ENCODE measurements at places on chromosomes 16 and 17. TPM values are rescaled to one million over a fixed set of nuclear protein-coding genes. Genes with fewer than 3 reads are reported as not detected.

ALG1 gene
- total RNA-seq, result 36.3 TPM

GSDMA gene
- not detected for total RNA-seq

USP31 gene
- total RNA-seq, result 13.1 TPM

GP2 gene
- not detected for total RNA-seq

KRT27 gene
- not detected for total RNA-seq

GPATCH8 gene
- 25.1 TPM for total RNA-seq

MMP28 gene
- total RNA-seq, result 8.3 TPM

GJD3 gene
- total RNA-seq, result 0.92 TPM

SOST gene
- total RNA-seq, result 0.03 TPM

AARSD1 gene
- total RNA-seq, result 56.4 TPM

MYCBPAP gene
- 0.35 TPM for total RNA-seq

ABCA6 gene
- not detected for total RNA-seq

CHRNE gene
- total RNA-seq, result 0.11 TPM

CCL1 gene
- not detected for total RNA-seq

TP53TG3B gene
- total RNA-seq, result not detected

PDPR gene
- 14.4 TPM for total RNA-seq

DPEP3 gene
- total RNA-seq, result not detected

GNG13 gene
- not detected for total RNA-seq

GAST gene
- not detected for total RNA-seq

ERN1 gene
- total RNA-seq, result 3.5 TPM

SLC35G6 gene
- not detected for total RNA-seq

WNT3 gene
- 3.9 TPM for total RNA-seq

CIBAR2 gene
- not detected for total RNA-seq

CA7 gene
- not detected for total RNA-seq

RSKR gene
- 3.6 TPM for total RNA-seq

CORO1A gene
- 2.0 TPM for total RNA-seq

SLC5A10 gene
- total RNA-seq, result 0.17 TPM

TPSD1 gene
- not detected for total RNA-seq

PRSS33 gene
- 0.06 TPM for total RNA-seq

PPY gene
- not detected for total RNA-seq

GCGR gene
- total RNA-seq, result 0.46 TPM

LRRC46 gene
- total RNA-seq, result 3.7 TPM

CCDC154 gene
- 0.18 TPM for total RNA-seq

CNOT1 gene
- 107 TPM for total RNA-seq

NRN1L gene
- total RNA-seq, result 0.19 TPM

PERCC1 gene
- not detected for total RNA-seq

C17orf107 gene
- 0.26 TPM for total RNA-seq

HSPB9 gene
- total RNA-seq, result not detected

DNAH17 gene
- total RNA-seq, result 0.85 TPM

ATP2A3 gene
- total RNA-seq, result 4.6 TPM

TUBG1 gene
- total RNA-seq, result 141 TPM

PRSS8 gene
- 1.3 TPM for total RNA-seq

TP53TG3F gene
- total RNA-seq, result 0.15 TPM

GUCY2D gene
- 0.46 TPM for total RNA-seq

RTN4RL1 gene
- total RNA-seq, result 19.9 TPM

C1QL1 gene
- total RNA-seq, result 35.0 TPM

PLK1 gene
- 159 TPM for total RNA-seq

TVP23A gene
- total RNA-seq, result 0.20 TPM

USH1G gene
- 0.11 TPM for total RNA-seq
